Ureter (tissue), 1 donor: ENCODE measurements at places on chromosomes 12 and 14.

DNA sequence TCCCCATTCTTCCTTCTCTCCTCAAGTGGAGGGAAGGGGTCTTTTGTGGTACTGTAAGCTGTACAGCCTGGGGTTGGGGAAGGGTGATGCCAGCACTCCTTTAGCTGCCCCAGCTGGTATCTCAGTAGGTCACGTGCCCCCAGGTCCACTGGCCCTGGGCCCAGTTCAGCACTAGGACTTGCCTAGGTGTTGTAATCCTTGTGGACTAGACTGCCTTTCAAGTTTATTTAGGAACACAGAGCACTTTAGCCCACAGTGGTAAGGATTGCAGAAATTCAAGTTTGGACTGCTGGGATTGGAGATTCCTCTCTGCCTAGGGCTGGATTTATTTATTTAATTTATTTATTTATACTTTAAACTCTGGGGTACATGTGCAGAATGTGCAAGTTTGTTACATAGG is 569.6 kb downstream of the AACS start:
- DNase-seq: no peak

- DNase-seq: no peak
These were observed 900.6 kb downstream of the VRK1 start for GRCh38 chr14:97697772-97698171.

- no peak for DNase-seq
These were observed 1727.1 kb upstream of the SEL1L start for GRCh38 chr14:83260751-83261150.

DNA sequence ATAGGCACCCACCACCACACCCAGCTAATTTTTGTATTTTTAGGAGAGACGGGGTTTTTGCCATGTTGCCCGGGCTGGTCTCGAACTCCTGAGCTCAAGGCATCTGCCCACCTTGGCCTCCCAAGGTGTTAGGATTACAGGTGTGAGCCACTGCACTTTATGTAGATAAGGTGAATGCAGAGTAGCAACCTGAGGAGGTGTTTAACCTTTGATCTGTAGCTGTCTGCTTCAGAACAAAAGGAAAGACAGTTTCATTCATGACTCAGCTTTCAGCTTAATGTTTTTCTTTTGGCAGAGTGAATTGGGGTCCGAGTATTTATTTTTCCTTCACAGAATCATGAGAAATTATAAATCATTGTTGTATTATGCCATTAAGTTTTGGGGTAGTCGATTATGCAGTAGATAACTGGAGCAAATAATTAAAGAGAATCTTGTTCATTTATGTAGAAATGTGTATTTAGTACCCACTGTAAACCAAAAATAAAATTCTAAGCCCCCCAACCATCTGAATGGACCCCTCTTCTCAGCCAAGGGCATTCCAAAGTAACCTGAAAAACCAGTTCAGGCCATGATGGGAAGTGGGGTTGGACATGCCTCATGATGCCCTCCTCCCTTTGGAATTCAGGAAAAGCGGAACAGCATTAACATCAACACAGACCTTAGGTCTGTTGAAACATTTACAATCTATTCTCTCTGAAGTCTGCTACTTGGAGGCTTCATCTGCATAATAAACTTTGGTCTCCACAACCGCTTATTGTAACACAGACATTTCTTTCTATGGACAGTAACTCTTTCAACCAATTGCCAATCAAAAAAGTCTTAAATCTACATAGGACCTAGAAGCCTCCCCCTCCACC is 10.7 kb upstream of the STX2 start:
- DNase-seq: no peak

- no peak for DNase-seq
These were observed 317.6 kb downstream of the NELL2 start for GRCh38 chr12:44558340-44559100.

DNA sequence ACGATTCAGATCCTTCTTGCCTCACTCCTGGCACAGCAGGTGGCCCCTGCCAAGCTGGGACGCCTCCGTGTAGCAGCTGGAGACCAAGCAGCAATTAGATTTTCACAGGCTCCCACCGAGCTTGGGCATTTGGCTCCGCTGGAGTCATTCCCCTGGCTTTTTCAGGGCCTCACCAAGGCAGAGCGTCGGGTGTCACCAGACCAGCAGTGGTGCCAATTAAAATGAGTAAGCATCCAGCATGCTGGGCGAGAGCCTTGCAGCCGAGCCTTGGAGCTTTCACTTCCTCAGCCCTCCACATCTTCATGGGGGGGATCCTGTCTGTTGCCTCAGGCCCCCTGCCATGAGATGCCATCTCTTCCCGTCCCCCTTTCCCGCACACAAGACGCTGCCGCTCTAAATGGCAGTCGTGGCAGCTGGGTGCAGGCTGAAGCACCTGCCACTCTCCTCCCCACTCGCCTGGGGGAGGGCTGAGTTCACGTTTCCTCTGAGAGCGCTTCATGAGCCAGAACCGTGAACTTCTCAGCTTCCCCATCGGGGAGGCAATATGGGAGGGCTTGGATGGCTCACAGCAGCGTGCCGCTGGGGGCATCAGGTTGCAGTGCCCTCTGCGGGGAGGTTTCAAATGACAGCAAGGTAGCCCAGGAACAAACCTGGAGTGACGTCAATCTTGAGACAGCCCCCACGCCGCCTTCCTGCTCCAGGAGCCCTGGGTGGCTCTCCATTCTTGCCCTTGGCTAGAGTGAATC is 11.7 kb downstream of the TPCN1 start:
- DNase-seq: no peak

DNA sequence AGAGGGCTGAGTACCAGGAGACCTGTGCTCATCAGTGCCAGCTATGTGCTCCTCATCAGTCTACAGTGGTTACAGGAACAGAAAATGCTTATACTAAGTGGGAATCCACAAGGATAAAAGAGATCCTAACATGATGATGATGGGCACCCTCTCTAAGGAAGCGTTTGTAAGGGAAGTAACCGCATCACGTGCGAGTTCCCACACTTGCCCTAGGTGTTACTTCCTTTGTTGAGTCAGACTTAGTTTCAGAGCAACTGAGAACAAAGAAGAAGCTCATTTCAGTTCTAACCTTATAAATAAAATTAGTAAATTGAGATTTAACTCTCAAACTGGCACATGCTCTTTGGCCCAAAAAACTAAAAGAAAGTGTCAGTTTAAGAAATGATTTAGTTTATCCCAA is 956.4 kb upstream of the TMEM132C start:
- no peak for DNase-seq

- DNase-seq: no peak
These were observed 1.2 kb downstream of the RPLP0 start for GRCh38 chr12:120199595-120200306.
